ENCODE measurements at places on chromosomes 4 and X.

DNA sequence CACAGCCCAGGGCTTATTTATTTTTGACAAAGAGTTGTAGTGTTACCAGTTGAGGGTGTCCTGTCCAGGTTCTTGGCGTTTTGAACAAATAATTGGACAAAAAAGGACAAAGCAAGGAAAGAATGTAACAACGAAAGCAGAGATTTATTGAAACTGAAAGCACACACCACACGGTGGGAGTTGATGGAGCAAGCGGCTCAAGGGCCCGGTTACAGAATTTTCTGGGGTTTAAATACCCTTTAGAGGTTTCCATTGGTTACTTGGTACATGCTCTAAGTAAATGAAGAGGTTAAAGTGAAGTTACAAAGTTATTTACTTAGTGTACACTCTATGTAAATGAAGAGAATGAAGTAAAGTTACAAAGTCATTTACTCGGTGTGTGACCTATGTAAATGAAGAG is 27.8 kb upstream of the OPHN1 start:
- DNase-seq = no peak

DNA sequence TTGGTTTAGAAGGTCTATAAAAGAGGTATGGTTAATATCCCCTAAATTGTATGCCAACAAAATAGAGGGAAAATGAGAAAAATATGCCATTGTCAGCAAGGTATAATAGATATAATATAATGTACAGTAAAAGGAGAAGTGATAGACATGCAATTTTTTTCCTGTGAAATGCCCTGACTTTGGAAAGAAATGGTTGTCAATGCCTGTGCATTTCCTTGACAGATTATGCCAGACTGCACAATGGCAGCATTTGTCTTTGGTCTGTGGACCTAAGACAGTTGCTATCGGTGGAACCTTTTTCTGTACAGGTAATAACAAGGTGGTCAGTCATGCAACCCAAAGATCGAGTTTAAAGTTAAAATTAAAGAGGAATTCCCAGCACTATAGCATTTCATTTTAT is 301.7 kb downstream of the CFAP299 start:
- DNase-seq = no peak

GRCh38 chr4:144817081-144817480 is 171.1 kb downstream of the HHIP start:
- no peak for DNase-seq

DNA sequence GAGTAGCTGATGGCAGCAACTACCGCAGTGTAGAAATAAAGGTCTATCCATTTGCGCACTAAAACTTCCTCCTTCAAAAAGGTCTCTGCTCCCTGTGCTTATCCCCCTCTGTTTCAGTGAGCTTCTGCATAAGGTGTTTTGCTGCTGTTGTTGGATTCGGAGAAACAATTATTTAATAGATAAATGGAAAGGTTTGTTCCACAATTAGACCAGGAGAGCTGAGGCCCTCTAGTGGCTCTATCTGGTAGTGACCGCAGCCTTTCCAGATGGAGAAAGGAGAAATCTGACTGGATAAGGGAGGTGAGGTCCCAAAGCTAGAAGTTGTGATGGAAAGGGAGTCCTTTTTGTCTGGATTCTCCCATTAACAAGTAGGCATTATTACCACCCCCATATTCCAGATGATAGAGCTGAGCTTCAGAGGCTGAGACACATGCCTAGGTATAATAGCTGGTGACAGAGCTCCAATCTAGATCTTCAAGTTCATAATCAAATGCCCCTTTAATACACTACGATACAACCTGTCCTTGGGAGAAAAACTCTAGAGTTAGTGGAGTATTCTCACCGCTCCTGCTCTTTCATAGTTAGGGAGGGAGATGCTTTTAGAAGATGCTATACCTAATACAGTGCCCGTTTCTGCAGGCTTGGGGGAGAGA is 5.1 kb upstream of the GABRQ start:
- no peak for DNase-seq

GRCh38 chr4:99749445-99750391 is 66.9 kb upstream of the DAPP1 start:
- DNase-seq = no peak

GRCh38 chr4:48594180-48594579 is 104.1 kb downstream of the ZAR1 start:
- DNase-seq = no peak

- DNase-seq = no peak
Observed at GRCh38 chrX:83512111-83512510, 4.0 kb downstream of the POU3F4 start.

DNA sequence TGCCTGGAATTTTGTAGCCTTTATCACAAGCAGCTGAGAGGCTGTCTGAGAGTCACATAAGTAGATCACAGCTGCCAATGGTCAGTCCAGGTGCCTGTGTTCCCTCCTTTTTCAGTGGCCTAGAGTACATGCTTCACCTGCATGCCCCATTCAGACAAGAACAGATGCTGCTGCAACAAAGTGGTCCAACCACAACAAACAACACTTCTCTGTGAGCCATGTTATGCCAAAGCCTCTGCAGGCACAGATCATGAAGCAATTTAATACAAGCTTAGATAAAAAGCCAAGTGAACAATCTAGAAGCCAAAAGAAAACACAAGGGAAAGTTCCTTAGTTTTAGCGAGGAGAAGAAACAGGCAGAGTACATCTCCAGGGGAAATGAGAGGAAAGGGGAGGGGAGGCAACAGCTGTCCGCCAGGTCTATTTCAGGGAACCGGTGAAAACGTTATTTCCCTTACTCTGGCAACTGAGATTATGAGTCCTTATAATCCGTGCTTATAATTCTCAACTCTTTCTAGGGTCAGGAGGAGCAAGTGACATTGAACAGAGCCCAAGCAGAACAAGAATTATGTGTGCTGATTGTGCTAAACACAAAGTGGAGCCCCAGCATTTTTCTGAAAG is 92.6 kb downstream of the TSPAN5 start:
- DNase-seq = no peak
